ENCODE measurements at places on chromosomes 13 and 19.

DNA sequence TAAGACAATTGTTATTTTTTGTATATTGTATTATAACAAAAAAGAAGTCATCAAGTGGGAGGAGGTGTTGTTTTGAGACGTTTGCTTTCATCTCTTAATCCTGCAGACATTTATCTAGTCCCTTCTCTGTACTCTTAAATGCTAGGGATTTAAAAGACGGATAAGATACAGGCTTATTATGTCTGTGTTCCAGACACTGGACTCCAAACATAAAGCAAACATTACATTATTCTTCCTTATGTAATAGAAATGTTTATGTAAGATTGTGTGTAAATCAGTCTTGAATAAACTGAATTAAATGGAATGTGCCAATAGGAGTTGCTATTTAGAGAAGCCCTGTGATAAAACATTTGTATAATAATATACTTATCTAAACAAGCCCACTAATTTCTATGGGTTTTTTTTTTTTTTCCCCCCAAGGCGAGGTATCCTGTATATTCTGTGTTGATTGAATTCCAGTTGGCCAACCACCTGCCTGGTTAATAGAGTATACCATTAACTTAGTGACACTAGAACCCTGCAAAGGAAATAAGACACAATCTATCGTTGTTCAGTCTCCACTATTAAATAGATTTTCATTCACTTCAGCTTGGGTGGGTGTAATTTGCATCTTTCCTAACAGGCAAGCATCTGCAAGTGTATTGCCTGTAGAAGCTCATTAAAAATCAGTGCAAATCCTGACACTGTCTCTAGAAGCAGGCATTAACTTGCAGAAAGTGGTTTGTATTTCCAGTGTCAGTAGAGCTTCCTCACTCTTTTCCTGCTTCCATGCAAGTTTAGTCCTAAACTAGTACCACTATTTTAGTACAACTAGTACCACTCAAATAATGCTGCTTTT lies 69.0 kb downstream of the LRCH1 start:
- H3K36me3 ChIP-seq, result no peaks in the 10 kb centered on the region
- no peak for DNase-seq
- H3K4me3 ChIP-seq, result no peak overlapping the region

- no peak overlapping the region for H3K27ac ChIP-seq
- no peaks in the 10 kb centered on the region for H3K27me3 ChIP-seq
- H3K4me1 ChIP-seq, result no peaks in the 10 kb centered on the region
- no peak for DNase-seq
- H3K4me3 ChIP-seq, result no peak overlapping the region
- no peaks in the 10 kb centered on the region for H3K36me3 ChIP-seq
Observed at GRCh38 chr13:101262306-101262705, 154.0 kb downstream of the NALCN start.

DNA sequence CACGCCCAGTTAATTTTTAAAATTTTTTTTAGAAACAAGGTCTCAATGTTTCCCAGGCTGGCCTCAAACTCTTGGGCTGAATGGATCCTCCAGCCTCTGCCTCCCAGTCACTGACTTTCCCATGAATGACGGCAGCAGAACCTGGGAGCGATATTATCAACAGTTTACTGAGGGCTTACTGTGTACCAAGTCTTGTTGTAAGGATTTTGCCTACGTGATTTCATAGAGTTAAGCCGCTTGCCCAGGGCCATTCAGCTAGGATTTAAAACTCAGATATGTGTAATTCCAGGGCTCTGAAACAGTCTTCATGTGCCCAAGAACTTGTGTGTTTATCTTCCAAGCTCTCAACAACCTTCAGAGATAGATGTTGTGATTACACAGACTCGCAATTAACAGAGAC lies 6.0 kb upstream of the KXD1 start:
- H3K27me3 ChIP-seq, result no peaks in the 10 kb centered on the region
- no peak for DNase-seq
- no peak overlapping the region for H3K27ac ChIP-seq
- H3K4me3 ChIP-seq, result no peak overlapping the region

GRCh38 chr13:110403721-110404120 lies 96.6 kb downstream of the COL4A2 start:
- no peaks in the 10 kb centered on the region for H3K27me3 ChIP-seq
- H3K36me3 ChIP-seq, result no peaks in the 10 kb centered on the region
- H3K4me3 ChIP-seq, result no peak overlapping the region
- no peak overlapping the region for H3K27ac ChIP-seq
- DNase-seq, result no peak
- H3K4me1 ChIP-seq, result no peaks in the 10 kb centered on the region

DNA sequence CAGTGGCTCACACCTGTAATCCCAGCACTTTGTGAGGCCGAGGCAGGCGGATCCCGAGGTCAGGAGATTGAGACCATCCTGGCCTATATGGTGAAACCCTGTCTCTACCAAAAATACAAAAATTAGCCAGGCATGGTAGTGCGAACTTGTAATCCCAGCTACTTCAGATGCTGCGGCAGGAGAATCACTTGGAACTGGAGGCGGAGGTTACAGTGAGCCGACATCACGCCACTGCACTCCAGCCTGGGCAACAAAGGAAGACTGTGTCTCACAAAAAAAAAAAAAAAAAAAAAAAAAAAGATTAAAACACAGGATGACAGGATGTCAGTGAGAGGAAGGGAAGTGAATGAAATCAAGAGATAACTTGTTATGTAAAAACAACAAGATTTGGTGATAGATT lies 1158.5 kb downstream of the PCDH9 start:
- H3K27me3 ChIP-seq, result no peaks in the 10 kb centered on the region
- no peak overlapping the region for H3K4me3 ChIP-seq
- no peak for DNase-seq
- no peak overlapping the region for H3K27ac ChIP-seq

- no peak overlapping the region for H3K27ac ChIP-seq
- no peak for DNase-seq
- no peaks in the 10 kb centered on the region for H3K36me3 ChIP-seq
Observed at GRCh38 chr13:32961724-32962123, 54.5 kb upstream of the KL start.

GRCh38 chr13:41505209-41505835 lies 48.0 kb downstream of the RGCC start:
- H3K36me3 ChIP-seq, result no peaks in the 10 kb centered on the region
- H3K4me3 ChIP-seq, result no peak overlapping the region
- no peak for DNase-seq
- H3K4me1 ChIP-seq, result no peaks in the 10 kb centered on the region
- no peaks in the 10 kb centered on the region for H3K27me3 ChIP-seq

All from H1 (cell line).